T-helper 17 cell (primary cell): ENCODE measurements at places on chromosomes 13 and 19. TPM values are rescaled to one million over a fixed set of nuclear protein-coding genes. Genes with fewer than 3 reads are reported as not detected.
A peak's percentile ranks its signal among the peaks of the same experiment; 100 is the strongest.

GRCh38 chr13:45051315-45051714 lies 62.0 kb downstream of the GPALPP1 start:
- peaks cover 4% of the 10 kb centered on the region for H3K36me3 ChIP-seq
- no peak overlapping the region for H3K27ac ChIP-seq
- H3K4me3 ChIP-seq, result no peak overlapping the region
- peaks cover 14% of the 10 kb centered on the region for H3K4me1 ChIP-seq
- H3K27me3 ChIP-seq, result peaks cover 22% of the 10 kb centered on the region

DNA sequence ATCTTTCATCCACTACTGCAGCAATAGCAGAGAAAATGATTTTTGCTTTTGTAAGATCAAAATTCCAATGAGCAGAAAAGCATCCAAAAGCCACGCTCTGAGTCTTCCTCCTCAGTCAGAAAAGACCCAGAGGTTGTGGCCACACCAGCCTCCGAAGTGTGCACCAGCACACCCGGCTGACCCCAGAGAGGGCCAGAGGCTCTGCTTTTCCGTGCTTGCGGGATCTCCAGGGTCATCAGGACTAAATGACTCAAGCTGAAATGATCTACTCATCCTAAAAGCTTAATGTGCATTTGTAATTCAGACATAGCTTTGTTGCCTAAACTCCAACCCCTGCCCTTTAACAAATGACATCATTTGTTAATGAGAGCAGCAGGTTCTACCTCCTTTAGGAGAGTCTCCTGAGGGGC lies 16.5 kb downstream of the RXFP2 start:
- no peak for DNase-seq
- H3K4me3 ChIP-seq, result no peak overlapping the region
- peaks cover 3% of the 10 kb centered on the region for H3K36me3 ChIP-seq
- peaks cover 41% of the 10 kb centered on the region for H3K27me3 ChIP-seq

Gene SBK3
- total RNA-seq, result not detected

GRCh38 chr19:42555317-42555716 lies 27.0 kb upstream of the CEACAM1 start:
- H3K4me3 ChIP-seq, result no peak overlapping the region

Gene ZNF383
- 15.2 TPM for total RNA-seq

Gene DLL3
- not detected for total RNA-seq

GRCh38 chr13:113098162-113098732 lies 7.3 kb upstream of the F7 start:
- H3K27ac ChIP-seq, result peak overlapping the region; percentile 9
- DNase-seq, result no peak
- peaks cover 4% of the 10 kb centered on the region for H3K36me3 ChIP-seq
- H3K4me3 ChIP-seq, result no peak overlapping the region
- no peaks in the 10 kb centered on the region for H3K27me3 ChIP-seq
